Stimulated activated CD4-positive, alpha-beta T cell treated with anti-CD3 and anti-CD28 coated beads, Interleukin-15, amount 100 ng/mL, for 24 hours (primary cell): ENCODE measurements at places on chromosomes 5 and 9.
A peak's percentile ranks its signal among the peaks of the same experiment; 100 is the strongest.

DNA sequence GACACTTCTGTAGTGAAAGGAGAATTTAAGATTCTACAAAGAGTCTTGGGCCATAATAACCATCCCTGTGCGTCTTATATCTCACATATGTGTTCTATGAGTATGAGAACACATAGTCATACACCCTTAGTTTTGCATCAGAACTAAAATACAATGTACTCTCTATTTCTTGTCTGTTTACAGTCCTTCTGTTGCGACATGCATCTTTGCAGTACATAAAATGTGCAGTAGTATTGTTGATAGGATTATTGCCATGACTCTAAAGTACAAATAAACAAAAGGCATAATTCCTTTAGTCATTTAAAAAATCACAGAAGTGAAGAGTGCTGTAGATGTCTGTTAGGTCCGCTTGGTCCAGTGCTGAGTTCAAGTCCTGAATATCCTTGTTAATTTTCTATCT lies 201.9 kb downstream of the NR3C1 start:
- no peak for DNase-seq

DNA sequence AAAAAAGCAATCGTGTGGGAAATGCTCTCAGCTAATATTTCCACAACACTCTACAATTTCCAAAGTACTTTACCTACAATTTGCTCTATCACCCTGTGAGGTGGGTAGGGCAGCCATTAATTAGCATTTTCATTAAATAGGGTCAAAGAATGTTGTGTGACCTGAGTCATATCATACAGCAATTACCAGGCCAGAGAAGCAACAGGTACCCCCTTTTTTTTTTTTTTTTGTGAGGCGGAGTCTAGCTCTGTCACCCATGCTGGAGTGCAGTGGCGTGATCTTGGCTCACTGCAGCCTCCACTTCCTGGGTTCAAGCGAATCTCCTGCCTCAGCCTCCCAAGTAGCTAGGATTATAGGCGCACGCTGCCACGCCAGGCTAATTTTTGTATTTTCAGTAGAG lies 108.8 kb upstream of the RETREG1 start:
- DNase-seq: no peak

DNA sequence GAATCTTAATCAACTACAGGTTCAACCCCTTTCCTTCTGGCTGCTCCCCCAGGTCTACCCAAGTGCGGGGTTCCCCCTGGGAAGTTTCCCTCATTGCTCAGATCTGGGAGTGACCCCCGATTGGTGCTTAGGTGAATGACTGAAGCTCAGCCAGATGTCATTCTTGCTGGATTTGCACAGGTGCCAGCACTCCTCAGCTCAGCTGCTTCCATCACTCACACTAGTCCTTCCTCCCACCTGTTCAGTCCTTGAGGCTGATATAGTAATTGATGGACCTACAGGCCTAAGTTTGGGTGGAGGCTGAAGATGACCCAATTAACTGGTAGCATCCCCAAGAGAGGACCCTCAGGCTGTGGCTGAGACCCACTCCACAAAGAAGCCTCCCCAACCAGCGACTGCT lies 32.9 kb downstream of the PRLR start:
- no peak for DNase-seq

- DNase-seq: no peak
Observed at GRCh38 chr5:156640691-156641241, 209.3 kb upstream of the PPP1R2B start.

GRCh38 chr5:54743997-54744788 lies 226.6 kb downstream of the SNX18 start:
- peak; percentile 45 for DNase-seq
